Activated naive CD8-positive, alpha-beta T cell treated with anti-CD3 and anti-CD28 coated beads, Interleukin-2, amount 10 ng/mL, durations not matched to agents 7 days and 5 days (primary cell): ENCODE measurements at places on chromosomes 6 and 20. TPM values are rescaled to one million over a fixed set of nuclear protein-coding genes. Genes with fewer than 3 reads are reported as not detected.

DNA sequence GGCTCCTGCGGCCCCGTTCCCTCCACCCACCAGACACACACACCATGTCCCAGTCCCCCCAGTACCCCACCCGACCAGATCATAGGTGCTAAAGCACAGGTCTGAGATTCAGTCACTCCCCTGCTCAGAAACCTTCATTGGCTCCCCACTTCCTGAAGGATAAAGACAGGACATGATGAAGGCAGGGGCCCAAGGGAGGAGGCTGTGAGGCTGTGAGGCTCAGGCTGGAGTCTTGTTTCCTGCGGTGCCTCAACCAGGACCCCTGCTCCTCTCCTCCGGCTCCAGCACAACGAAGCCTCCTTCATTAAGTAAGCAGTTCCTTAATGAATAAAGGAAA, 81.1 kb downstream of the NCR2 start:
- peaks cover 1% of the 10 kb centered on the region for H3K36me3 ChIP-seq
- no peak overlapping the region for H3K4me3 ChIP-seq
- H3K27me3 ChIP-seq: peaks cover 63% of the 10 kb centered on the region
- peaks cover 9% of the 10 kb centered on the region for H3K4me1 ChIP-seq
- no peak overlapping the region for H3K27ac ChIP-seq

DNA sequence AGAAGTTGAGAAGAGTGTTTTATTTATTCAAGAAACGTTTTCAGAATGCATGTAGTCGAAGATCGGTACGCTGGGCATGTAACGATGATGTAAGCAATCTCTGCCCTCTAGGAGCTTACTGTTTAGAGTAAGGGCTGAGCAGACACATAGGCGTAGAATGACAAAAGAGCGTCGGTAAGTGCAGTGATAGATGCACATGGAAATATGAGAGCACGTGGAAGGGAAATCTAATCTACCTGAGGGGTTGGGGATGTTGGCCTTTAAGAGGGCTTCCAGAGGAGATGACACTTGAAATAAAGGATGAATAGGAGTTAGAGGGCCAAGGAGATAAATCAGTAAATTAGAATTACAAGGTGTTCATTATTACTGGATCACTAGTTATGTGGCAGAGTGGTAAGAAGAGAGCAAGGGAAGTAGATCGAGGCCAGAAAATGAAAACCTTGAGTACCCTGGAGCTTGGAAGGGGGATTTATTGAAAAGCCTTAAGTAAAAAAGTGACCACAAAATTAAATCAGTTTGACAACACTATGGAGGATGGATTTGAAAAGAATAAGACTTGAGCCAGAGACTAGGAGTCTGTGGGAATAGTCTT, 782 bp downstream of the TRMT11 start:
- H3K36me3 ChIP-seq: no peaks in the 10 kb centered on the region
- no peak overlapping the region for H3K4me3 ChIP-seq
- DNase-seq: no peak
- no peaks in the 10 kb centered on the region for H3K27me3 ChIP-seq
- H3K4me1 ChIP-seq: peaks cover 10% of the 10 kb centered on the region

Gene SLC22A7
- total RNA-seq: not detected

GRCh38 chr6:54586251-54586650, 260.3 kb upstream of the FAM83B start:
- no peaks in the 10 kb centered on the region for H3K36me3 ChIP-seq
- H3K4me1 ChIP-seq: no peaks in the 10 kb centered on the region
- no peak overlapping the region for H3K4me3 ChIP-seq
- no peak for DNase-seq

DNA sequence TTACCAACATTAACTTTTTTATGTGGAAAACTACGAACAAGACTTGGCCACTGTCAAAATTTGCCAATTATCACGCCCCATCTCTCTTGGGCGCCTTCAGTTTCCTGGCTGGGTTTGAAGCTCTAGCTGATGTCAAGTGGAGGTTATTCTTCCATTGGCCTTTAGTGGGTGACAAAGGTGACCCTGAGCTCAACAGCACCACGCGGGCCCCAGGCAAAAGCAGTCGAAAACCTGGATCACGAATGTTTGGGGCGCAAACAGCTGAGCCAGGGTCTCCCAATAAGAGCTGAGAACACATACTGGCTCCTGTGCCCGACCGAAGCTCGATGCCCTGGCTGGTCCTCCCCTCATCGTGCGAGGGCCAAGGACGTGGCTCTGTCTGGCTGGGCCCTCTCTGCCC, 26.8 kb downstream of the SLC17A9 start:
- peaks cover 28% of the 10 kb centered on the region for H3K4me1 ChIP-seq
- no peaks in the 10 kb centered on the region for H3K36me3 ChIP-seq
- H3K27ac ChIP-seq: no peak overlapping the region
- DNase-seq: no peak
